ENCODE measurements at places on chromosomes 16 and 17.

DNA sequence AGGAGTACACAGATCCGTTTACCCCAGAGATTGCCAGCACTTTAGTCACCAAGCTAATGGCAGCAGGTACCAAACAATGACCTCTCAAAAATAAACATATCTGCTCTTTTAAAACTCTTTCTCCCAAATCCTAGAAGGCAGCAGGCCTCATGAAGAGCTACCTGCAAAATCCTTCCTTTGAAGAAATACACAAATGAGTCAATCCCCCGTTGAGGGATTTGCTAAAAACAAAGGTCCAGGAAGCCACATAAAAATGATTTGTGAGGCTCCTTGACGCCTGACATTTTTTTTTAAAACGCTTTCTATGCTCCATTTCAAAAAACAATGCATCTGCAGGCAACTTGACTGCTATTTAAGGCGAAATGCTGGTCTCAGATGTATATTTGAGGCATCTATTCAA, 58.2 kb downstream of the NACA2 start:
- DNase-seq, result no peak

DNA sequence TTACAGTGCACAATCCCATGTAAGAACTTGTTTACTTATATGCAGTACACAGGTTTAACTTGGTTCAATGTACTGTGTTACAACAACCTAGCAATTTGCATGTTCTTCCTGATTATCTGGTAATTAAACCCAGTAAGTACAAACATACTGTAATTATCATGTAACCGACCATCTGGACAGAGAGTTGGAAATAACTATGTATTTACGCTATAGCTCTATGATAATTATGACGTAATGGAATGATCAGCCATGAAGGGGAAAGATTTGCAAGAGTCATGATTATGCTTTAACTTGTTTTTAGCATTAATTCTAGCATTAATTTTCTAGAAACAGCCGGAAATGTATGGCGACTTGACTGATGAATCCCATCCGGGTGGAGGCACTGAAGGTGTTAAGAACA, 74.8 kb upstream of the SALL1 start:
- no peak for DNase-seq

- no peak for DNase-seq
Measured at GRCh38 chr16:9072806-9073341, 18.6 kb upstream of the HAPSTR1 start.

- DNase-seq, result no peak
Measured at GRCh38 chr16:27598220-27598619, 48.3 kb downstream of the KATNIP start.

DNA sequence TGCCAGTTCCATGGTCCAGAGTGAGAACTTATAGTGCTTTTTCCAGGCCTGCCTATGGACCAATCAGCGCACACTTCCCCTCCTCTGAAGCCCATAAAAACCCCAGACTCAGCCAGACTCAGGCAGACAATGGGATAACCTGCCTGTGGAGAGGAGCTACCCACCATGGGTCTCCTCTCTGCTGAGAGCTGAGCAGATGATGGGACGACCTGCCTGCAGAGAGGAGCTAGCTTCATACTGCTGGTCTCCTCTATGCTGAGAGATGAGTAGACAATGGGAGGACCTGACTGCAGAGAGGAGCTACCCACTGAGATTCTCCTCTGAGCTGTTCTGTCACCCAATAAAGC, 144.7 kb downstream of the MYO1D start:
- DNase-seq, result no peak

- DNase-seq, result no peak
Measured at GRCh38 chr16:11217651-11218603, 38.1 kb downstream of the SOCS1 start.

DNA sequence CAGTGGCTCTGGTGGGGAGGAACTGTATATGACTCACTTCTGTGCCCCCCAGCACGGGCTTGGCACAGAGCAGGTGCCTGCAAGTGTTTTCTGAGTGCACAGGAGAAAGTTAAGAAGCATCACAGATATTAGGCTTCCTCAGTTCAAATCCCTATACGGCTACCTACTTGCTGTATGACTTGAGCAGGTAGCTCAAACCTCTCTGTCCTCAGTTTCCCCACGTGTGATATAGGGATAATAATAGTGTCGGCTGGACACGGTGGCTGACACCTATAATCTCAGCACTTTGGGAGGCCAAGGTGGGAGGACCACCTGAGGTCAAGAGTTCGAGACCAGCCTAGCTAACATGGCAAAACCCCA, 95.7 kb downstream of the C16orf78 start:
- DNase-seq, result no peak

GRCh38 chr17:65547253-65547670, 14.2 kb downstream of the AXIN2 start:
- no peak for DNase-seq

DNA sequence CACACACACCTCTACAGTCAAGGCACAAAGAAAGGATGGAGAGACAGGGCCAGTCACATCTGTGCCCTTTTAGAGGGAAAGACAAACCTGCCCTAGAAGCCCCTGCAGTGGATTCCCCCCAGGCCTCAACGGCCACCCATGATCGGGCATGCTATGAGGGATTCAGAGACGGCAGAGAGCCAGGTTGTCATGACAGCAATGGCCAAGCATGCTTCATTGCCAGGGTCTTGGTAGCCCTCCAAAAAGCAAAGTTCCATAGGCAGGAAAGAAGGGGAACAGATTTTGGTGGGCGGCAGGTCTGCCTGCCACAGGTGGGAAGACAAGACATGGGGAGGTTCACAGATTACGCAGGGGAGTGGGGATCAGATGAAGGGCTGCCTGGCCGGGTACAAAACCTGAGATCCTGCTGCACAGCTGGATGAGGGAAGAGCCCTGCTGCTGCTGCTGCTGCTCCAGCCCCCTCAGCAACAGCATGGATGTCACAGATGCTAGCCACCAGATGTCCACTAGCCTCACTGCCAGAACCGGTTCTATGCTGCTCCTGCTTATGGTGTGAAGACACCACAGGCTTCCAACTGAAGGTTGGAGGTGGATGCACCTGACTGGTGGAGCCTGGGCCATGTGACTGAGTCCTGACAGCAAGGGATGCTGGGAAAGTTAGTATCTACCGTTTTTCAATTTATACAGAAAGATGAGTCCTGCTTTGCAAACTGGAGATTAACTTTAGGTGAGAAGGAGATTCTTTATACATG, 17.8 kb downstream of the ACTG1 start:
- DNase-seq, result no peak

DNA sequence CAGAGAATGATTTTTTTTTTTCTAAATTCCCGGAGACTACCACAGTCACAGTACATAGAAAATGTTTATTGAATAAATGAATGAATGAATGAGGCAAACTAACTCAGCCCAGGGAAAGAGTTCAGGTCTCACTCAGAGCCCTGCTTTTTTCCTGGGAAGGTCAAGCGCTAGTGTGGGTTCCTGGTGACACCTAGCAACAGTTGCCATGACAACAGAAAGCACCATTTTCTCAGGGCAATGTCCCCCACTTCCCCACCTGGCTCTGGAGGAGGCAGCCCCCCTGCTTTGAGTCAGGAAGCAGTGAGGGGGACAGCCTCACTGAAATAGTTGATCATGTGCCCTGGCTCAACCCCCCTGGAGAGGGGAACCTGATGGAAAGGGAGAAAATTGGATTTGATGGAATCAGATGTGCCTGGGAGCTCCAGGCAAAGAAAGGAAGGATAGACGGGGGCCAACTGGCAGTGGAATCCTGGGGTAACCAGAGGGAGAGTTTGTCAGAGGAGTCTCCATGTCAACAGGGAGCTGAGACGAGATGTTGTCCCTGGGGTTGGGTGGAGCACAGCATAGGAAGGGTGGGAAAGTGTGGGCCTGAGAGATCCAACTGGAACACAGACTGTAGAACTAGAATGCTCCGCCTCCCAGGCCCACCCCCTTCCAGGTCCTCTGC, 242.2 kb upstream of the CCL2 start:
- no peak for DNase-seq

- DNase-seq, result no peak
Measured at GRCh38 chr17:39016193-39017153, 49.3 kb upstream of the FBXO47 start.

- no peak for DNase-seq
Measured at GRCh38 chr16:69108064-69108904, 2.8 kb downstream of the HAS3 start.

GRCh38 chr17:49454050-49454449, 39.4 kb upstream of the PHB1 start:
- DNase-seq, result no peak

DNA sequence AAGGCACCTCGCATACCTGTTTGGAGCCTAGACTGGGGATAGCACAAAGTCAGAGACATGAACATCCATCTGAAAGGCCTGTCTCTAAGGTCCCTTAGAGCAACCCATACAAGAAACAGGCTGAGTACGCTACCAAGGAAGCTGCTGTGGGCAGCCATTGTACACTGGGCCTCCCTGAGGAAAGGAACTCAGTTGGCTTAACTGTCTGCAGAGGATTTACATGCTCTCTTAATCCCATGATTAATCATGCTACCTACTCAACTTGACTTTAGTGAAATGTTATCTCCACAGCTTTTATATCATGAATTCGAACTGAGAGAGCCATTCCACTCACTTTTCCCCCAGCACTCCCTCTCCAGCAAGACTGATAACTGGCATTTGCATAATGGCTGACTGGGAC, 26.0 kb downstream of the PHLPP2 start:
- no peak for DNase-seq

GRCh38 chr17:27244491-27245223, 49.3 kb upstream of the WSB1 start:
- no peak for DNase-seq

DNA sequence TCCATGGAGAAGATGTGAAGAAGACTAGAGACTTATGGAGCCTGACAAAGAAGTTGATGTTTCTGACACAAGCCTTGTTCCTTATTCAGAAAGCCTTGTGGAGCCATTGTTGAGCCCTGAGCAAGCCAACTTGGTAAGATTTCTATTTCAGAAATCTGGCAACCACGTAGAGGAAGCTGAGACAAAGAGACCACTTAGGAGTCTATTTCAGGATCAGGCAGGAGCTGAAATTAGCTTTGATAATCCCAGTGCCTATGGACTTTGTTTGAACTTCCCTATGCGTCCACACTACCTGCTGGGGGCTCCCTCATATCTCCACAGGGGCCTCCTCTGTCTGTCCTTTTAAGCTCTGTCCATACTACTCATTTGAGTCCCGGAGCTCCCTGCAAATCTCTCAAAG, 540.0 kb upstream of the GOT2 start:
- DNase-seq, result no peak

DNA sequence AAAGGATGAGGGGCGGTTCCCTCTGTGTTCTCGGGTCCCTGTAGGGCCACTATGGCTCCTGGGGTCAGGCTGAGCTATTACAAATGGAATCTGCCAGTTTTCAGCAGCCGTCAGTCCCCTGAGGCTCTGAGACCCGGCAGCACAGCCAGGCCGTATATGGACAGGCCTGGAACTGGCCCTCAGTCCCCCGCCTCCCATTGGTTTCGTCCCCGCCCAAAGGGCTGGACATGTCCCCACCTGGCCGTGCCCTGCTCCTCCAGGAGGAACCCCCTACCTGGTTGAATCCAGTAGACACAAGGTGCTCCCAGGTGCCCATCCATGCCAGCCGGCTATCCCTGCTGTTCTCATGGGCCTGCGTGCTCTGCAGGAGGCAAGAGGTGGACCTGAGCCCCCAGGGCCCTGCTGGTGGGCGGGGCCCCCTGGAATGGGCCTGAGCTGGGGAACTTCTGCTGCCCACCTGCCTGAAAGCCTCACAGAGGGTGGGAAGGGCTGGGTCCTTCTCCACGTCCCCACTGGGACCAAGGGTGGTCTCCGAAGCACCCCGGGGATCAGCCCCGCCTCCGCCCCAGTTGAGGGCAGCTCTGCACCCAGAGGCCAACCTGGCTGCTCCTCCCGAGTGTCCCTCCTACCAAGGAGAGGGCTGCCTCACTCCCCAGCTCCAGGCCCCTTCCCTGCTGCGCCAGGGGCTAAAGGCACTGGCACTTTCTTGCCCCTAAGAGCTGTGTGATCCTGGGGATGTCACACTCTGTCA, 16.8 kb downstream of the VASN start:
- DNase-seq, result no peak

DNA sequence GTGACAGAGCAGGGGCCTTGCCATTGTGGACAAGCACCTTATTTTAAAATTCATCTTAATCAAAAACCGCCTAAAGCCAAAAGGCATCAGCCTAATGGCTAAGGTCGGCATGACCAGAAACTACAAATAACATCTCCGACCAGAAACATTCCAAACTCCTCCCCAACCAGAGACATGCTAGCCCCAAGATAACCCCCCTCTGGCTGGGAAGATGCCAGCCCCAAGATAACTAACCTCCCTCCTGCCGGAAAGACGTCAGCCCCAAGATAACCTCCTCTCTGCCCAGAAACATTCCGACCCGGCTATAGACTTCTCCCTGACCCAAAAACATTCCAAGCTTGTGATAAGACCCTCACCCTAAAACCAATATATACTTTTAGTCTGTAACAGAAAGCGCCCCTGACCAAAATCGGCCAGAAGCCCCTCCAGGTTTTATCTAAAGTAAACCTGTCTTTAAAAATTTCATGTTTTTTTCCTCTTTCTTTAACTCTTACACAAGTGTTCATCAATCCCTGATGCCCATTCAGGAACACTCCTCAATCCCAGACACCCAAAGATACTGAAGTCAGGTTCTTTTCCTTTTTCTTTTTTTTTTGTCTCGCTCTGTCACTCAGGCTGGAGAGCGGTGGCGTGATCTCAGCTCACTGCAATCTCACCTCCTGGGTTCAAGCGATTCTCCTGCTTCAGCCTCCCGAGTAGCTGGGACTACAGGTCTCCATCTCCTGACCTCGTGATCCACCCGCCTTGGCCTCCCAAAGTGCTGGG, 32.7 kb downstream of the TLE7 start:
- DNase-seq, result no peak

- no peak for DNase-seq
Measured at GRCh38 chr17:52170963-52171572, 12.6 kb upstream of the CA10 start.

- no peak for DNase-seq
Measured at GRCh38 chr16:22192261-22193062, 13.6 kb upstream of the EEF2K start.

DNA sequence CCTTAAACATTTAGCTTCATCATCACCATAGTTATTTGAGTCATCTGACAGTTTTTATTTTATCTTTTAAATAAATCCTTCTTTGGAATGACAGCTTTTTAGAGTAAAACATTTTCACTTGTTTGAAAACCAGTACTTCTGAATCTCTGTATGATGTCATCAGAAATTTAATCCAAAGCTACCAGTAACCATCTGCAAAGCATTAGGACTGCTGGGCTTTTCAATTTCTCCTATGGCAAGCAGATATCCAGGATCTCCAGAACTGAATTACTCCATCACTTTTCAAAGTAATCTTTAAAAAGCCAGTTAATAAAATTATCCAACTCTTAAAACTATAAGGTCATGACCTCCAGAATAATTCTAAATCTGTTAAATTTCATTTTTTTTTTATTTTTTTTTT, 51.5 kb downstream of the CHCT1 start:
- no peak for DNase-seq

Measured in cortex of kidney (tissue), 1 donor.